ENCODE measurements at places on chromosomes 7 and 10.

DNA sequence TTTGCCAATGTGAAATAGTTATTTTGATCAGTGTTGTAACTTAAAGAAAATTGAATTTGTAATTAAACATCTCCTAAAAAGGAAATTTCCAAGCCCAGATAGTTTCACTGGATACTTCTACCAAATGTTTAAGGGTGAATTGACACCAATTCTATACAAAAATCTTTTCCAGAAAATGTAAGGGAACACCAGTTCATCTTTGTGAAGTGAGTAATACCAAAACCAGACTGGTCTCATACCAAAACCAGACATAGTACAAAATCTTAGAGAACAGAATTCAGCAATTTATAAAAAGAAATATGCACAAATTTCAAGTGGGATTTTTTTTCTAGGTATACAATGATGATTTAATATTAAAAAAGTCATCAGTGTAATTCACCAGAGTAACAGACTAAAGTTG lies 86.0 kb upstream of the ZNF32 start:
- DNase-seq = no peak

GRCh38 chr7:1706721-1707613 lies 36.9 kb downstream of the ELFN1 start:
- DNase-seq = no peak

GRCh38 chr7:78165454-78165853 lies 366.9 kb downstream of the PHTF2 start:
- DNase-seq = no peak

- DNase-seq = no peak
Measured at GRCh38 chr10:19003341-19003740, 45.3 kb upstream of the MALRD1 start.

All from erythroblast (primary cell).